ENCODE measurements at places on chromosomes 3 and 15.

DNA sequence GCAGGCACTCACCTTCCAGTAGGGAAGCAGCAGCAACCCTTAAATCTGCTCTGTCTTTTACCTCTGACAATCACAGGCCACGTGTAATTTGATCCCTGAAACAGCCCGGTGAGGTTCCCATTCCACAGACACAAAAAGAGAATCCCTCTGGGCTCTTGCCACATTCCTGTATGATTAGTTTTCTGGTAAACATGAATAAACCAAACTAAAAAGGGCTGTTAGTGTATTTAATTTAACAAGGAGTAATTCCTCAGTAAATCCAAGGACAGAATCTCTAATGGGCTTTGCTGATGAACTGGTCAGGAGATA, 186.9 kb downstream of the FAM43A start:
- peak; percentile 64 for DNase-seq

DNA sequence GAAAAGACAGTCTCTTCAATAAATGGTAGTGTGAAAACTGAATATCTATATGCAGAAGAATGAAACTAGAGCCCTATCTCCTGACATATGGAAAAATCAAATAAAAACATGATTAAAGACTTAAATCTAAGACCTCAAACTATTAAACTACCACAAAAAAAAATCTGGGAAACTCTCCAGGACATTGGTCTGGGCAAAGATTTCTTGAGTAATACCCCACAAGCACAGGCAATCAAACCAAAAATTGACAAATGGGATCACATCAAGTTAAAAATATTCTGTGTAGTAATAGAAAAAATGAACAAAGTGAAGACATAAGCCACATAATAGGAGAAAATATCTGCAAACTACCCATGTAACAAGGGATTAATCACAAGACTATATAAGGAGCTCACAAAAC, 286.4 kb downstream of the TBC1D5 start:
- no peak for DNase-seq

DNA sequence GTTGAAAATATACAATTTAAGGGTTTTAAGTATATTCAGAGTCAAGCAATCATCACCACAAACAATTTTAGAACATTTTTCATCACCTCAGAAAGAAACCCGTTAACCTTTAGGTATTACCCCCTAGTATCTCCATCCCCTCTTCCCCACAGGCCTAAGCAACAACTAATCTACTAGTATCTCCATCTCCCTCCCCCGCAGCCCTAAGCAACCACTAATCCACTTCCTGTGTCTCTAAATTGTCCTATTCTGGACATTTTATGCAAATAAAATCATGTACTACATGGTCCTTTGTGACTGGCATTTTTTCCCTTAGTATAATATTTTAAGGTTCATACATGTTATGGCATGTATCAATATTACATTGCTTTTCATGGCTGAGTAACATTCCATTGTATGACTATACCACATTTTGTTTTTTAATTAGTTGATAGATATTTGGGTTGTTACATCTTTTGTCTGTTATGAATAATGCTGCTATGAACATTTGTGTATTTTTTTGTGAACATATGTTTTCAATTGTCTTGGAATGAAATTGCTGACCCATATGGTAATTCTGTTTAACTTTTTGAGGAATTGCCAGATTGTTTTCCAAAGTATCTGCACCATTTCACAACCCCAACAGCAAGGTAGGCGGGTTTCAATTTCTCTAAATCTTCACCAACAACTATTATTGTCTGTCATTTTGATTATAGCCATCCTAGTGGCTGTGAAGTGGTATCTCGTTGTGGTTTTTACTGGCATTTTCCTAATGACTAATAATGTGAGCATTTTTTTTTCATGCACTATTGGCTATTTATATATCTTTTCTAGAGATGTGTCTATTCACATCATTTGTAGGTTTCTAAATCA, 215.6 kb upstream of the CD96 start:
- DNase-seq, result peak; percentile 21

GRCh38 chr15:96181873-96182301, 148.6 kb upstream of the NR2F2 start:
- peak; percentile 85 for DNase-seq

DNA sequence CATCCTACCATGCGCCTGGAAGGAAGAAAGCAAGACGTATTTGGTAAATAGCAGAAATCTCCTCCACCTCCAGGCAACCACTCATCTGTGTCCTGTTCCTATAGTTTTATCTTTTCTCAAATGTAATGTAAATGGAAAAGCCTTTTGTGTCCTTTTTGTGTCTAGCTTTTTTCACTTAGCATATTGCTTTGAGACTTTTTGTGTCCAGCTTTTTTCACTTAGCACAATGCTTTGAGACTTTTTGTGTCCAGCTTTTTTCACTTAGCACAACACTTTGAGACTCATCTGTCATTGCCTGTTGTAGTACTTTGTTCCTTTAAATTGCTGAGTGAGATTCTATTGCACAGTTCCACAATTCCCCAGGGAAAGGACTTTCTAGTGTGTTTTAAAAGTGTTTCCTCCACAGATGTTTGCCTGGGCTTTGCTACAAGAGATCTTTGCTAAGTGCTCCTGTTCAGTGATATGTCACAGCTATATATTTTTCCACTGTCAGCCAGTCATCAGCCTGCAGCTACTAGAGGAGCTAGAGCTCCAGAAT, 27.9 kb upstream of the MUC13 start:
- DNase-seq, result no peak

GRCh38 chr15:46576646-46577395, 942.0 kb downstream of the SQOR start:
- no peak for DNase-seq

DNA sequence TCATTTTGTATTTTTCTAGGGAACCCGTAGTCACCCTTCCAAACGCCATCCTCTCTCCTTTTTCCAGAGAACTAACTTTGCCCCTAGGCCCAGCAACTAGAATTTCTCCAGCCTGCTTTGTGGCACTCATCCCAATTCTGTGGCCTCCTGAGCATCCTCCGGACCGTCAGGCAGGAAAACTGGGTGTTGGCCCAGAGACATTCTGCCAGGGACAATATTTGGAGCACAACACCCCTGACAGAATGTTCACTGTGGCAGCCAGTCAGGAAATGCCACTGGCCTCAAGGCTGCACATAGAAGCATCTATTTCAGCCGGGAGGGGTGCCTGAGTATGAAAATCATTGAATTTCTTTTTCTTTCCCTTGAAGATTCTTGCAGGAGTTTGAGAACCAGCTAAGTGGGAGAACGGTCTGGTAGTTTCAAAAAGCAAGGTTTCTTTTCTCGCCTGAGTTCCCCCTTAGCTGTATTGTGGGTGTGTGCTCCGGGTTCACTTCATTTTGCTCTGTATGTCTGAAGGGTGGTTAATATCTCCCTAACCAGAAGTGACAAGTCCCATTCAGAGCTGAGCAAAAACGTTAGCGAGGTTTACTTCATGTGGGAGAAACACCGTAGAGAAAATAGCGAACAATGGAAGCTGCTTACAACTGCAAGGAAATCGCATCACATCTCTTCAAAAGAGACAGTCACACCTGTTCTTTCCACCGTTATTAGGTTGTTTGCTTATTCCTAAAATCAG, 108.1 kb upstream of the TPM1 start:
- no peak for DNase-seq

- DNase-seq, result no peak
These were observed 50.0 kb downstream of the RLBP1 start for GRCh38 chr15:89171136-89172072.

DNA sequence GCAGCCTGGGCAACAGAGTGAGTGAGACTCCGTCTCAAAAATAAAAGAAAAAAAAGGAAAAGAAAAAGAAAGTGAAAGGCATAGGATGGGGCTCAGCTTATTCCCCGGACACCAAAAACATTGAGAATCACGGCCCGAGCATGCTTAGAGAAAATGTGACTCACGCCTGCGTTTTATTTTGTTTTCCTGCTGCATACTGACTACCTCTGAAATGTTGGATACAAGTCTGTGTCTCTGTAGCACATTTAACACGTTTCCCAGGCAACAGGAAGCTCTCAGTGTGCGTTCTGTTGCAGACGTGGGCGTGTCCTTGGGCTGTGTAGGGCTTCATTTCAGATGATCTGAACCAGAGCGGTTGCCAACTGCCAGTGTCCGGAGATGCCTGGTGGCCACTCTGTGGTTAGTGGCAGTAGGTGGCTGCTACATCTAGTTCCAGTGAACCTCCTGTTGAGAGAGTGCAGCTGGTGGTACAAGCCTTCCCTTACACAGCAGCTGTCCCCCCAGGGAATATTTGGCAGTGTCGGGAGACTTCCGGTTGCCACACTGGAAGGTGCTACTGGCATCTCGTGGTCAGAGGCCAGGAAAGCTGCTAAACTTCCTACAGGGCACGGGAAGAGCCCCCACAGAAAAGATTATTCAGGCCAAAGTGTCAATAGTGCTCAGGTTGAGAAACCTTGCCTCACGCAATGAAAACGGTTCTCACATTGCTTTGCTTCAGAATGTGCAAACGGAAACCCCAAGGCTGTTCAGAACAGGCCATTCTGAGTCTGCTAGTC, 3.0 kb downstream of the SLC51A start:
- DNase-seq, result peak; percentile 63

- DNase-seq, result no peak
These were observed 2.5 kb upstream of the PXYLP1 start for GRCh38 chr3:141229132-141229531.

DNA sequence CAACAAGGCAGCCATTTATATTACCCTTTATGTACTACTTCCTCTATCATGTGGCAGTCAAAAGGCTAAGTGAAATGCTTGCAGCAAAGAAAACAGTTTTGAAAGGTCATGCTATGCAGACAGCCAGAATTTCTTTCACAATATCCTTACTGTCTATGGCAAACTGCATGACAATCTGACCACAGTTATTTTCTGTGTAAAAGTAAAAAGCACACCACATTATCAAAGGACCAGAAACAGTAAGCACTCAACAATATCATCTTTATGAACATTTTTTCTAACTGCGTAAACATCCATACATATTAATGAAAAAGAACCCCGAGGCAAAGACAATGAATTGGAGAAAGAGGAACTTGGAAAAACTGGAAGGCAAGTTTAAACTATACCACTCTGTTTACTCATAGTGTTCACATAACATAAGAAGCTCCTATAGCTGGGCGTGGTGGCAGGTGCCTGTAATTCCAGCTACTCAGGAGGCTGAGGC, 47.9 kb downstream of the PIK3CB start:
- no peak for DNase-seq

DNA sequence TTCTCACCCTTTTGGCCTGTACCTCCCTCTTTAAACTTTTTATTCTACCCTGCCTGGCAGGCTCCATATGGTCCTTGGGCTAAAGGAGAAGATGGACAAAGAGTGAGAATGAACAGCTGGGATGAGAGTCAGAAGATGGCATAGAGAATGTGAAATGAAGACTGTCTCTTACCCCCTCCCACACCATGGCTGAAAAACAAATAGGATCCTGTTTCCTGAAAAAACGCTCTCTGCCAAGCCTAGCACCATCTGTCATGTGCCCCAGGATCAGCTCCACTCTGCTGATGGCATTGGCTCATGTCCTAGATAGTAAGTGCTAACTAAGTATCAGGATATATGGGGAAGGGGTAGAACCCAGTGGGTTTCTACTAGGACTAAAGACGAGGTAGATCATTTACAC, 238.6 kb downstream of the MEX3B start:
- DNase-seq, result no peak

DNA sequence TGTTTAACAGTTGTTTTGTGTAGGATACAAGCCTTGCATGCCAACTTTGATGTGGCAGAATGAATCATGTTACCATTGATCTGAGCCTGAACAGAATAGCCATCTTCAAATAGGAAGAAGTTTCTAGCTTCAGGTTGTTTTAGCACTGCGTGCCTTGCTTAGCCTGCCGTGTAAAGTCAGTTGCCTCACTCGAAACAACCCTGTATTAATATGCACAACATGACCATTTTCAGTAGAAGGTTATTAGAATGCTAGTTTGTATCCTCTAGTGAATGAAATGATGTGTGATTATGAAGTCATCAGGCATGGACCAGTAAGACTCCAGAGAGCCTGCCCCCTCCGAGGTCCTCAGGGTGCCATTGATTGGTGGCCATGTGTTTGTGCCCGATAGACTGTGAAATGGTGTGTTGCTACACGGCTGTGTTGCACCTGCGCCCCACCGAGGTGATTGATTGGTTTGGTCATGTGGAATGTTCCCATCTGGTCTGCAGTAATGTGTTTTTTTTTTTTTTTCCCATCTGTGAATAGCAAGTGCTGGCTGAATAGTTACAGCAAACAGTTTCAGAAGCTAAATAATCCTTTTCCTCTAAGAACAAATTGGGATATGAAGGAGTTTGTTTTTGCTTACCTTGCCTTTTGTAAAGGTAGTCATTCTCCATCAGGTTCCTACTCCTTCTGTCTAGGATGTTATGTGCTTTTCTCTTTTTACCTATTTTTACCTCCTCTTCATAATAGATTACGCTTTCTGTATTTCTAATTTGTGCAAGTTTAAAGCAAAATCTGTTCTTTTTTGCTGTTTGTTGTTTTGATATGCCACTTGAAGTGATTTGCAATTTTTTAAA, 214.9 kb downstream of the TCF12 start:
- no peak for DNase-seq

DNA sequence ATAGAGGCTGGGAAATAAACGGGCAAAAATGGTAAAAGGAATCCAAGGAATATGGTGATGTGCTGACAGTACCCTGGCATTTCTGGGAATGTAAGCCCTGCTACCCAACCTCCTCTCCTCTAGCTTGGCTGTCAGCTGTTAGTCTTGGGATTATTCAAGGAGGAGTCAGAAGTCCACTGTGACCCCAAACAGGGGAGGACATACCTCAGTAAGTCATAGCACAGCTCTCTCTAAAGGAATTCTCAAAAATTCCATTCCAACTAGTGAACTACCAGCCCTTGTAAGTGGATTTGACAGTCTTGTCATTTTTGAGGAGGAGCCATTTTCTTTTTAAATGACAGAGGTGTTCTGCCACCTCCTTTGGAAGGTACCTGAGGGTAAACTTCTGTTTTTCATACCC, 207.5 kb downstream of the PDCD6IP start:
- peak; percentile 42 for DNase-seq

- no peak for DNase-seq
These were observed 85.8 kb downstream of the AAGAB start for GRCh38 chr15:67168694-67169093.

GRCh38 chr3:158718490-158719170, 13.6 kb downstream of the RARRES1 start:
- DNase-seq, result peak; percentile 58

DNA sequence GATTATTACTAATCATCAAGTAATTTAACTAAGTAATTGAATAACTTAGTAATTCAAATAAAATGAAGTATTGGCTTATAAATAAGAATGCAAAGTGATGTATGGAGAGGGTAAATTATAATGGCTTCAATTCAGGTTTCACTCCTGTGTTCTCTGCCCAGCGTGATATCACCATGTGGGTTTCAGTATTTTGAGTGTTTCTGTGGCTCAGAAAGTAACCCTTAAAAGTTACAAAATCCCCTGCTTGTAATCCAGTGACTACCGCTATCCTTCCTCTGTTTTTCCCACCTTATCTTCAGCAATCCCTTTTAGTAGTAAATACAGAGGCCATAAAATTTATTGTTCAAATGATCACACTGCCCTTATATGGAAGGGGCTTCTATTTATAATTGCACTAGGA, 316.4 kb upstream of the CFAP20DC start:
- DNase-seq, result no peak

- no peak for DNase-seq
These were observed 648.1 kb downstream of the NTRK3 start for GRCh38 chr15:87608238-87609028.

- no peak for DNase-seq
These were observed at the start of gene MST1R for GRCh38 chr3:49903451-49904424. TSS of gene MST1R (minus strand) at chr3:49903873. CDS start at chr3:49903609, 264 bp downstream.

All from AG04450 (cell line).